ENCODE measurements at places on chromosomes 2 and 18.

DNA sequence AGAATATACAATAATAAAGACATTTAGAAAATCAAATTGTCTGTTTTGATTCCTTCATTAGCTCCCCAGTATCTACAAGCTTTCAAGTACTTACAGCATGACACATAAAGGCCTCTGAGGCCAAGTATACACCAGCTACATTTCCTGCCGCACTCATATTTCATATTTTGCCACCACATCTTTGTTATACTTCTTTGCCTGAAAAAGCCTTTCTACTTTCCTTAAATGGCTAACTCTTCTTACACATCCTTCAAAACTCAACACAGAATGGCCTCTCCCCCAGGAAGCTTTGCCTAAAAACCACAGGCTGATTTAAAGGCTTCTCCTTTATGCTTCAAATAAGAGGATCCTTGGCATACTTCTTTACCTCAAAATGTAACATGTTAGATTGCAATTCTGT lies 4.5 kb downstream of the STK17B start:
- DNase-seq, result no peak

GRCh38 chr18:26993568-26993967 lies 128.1 kb upstream of the AQP4 start:
- DNase-seq, result no peak

DNA sequence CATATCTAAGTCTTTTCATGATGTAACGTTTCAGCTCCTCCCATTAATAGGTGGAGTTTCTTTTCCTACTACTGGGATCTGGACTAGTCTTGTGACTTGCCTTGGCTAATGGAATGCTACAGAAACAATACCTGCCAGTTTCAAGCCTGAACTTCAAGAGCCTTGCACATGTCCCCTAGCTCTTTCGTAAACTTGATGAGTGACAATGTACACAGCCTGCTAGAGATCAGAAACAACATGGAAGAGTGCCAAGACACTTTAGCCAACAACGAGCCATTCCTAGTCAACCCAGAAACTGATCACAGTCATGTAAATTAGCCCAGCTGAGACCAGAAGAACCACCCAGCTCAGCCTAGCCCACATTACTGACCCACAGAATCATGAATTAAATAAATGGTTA lies 24.8 kb upstream of the STK39 start:
- no peak for DNase-seq

DNA sequence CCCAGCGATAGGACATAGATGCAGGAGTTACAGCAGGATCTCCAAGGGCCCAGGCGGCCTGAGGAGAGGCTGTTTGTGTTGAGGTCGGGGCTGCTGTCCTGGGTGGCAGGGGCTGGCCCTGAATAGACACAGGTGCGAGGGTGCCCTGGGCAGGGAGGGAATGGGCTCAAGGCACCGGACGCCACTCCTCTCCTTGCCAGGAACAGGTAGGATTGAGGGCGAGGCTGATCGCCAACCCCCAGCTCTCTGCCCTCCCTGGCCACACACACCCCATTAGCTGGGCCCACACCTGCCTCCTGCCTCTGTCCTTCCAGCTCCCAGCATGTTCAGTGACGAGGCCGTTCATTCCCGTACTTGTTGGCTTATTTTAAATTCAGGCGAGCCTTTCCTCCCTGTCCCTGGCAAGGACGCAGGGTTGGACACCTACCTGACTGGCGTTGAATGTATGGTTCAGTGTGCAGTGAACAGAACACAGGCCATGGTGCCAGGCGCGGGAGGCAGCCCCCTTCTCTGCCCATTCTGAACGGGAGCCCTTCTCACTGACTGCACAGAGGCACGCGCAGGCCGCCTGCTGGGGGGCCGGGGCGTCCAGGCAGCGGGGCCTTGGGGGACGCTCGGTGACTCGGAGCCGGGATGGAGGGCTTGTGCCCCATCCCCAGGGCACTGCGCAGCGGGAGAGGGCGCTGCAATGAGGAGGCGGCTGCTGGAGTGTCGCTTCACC lies 41.3 kb upstream of the SNED1 start:
- DNase-seq, result no peak

- DNase-seq, result no peak
Observed at GRCh38 chr18:3132700-3133099, 87.1 kb downstream of the MYOM1 start.

GRCh38 chr2:138190999-138191398 lies 226.7 kb downstream of the HNMT start:
- DNase-seq, result no peak

DNA sequence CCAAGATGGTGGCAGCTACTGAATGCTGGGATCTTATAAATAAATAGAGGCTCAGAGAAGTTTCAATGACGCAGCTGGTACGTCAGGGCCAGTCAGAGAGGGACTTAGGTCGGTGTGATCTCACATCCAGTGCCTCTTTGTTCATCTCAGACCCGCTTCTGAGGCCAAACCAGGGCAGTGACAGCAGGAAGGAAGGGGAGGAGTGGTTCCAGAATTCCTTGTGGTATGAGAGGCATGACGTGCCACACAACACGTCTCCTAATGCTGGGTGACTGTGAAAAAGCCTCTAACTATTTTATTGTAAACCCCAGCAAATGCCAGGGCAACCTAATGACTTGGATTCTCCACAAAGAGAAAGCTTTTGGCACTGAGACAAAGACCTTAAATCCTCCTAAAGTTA lies 423.3 kb downstream of the LPIN1 start:
- no peak for DNase-seq

DNA sequence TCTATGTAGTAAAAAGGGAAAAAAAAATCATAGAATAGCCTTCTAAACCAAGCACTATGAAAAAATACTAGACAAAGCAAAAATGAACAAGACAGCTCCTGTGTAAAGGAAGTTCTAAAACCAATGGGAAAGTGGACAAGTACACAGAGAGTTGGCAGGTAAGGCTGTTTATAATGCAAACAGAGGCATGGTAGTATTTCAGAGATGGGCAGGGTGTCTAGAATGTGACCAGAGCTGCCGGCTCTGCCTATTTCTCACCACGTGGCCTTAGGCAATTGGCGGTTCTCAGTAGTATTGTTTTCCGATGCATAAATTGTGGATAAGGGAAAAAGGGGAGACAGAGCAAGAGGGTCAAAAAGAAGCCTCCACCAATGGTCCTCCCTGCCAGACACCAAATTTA lies 173.6 kb downstream of the ANKRD30B start:
- no peak for DNase-seq

GRCh38 chr2:108587621-108588020 lies 53.4 kb downstream of the LIMS1 start:
- no peak for DNase-seq

DNA sequence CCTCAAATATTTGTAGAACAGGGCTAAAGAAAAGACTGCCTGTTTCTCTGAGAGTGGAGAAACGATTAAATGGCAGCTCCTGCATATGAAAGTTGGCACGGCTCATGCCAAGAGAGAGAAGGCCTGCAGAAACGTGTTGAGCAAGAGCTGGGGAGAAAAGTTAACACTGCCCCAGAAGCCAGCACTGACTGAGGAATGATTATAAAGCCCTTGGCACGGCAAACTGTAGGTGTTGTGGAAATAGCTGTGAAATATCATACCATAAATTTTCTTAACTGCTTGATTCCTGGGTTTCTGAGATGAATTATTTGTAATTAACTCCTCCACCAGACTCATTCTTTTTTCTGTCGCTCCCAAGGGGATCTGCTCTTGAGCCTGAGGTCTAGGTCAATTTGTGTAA lies 4.3 kb downstream of the FRZB start:
- no peak for DNase-seq

DNA sequence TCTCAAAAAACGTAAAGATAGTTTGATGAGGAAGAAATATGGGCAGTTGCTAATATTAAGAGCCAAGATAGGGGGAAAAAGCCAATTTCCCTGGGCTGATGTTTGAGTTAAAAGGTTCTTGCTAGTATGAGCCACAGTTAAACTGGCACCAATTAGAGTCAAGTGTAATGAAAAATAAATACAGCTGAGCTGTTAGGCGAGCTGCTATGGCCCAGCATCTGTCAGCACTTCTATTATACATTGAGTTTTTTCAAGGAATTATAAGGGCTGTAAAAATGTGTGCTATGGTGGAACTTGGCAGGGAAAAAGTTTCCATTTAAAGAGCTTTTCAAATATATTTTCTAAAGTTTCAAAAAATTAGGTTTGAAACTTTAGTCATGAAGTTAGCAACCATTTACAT lies 279.6 kb downstream of the CYRIA start:
- no peak for DNase-seq

DNA sequence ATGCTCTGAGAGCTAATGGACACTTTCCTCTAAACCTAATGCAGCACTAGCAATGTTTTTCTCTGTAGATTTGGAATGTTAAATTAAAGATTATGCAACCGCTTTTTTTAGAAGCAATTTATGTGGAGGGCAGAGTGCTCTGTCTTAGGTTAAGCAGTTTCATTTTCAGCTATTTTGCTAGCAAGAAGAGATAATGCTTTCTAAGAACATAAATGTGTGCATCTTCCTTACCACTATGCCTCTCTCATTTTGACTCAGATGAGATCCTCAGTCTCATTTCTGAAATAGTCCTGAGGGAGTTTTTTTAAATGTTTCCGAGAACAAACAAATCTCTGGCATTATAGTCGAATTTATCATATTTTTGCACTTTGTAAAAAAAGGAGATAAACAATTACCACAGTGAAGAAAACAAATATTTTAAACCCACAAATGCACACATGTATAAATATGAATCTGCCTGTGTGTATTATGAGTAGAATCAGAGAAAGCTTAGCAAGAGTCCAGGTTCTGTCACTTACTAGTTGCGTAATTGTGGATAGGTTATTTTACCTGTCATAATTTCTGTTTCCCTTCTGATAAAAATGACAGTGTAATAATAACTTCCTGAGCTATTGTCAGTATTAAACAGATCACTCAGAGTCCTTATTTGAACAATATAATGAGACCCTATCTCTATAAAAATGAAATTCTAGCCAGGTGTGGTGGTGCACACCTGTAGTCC lies 207.7 kb upstream of the CRIM1 start:
- no peak for DNase-seq

DNA sequence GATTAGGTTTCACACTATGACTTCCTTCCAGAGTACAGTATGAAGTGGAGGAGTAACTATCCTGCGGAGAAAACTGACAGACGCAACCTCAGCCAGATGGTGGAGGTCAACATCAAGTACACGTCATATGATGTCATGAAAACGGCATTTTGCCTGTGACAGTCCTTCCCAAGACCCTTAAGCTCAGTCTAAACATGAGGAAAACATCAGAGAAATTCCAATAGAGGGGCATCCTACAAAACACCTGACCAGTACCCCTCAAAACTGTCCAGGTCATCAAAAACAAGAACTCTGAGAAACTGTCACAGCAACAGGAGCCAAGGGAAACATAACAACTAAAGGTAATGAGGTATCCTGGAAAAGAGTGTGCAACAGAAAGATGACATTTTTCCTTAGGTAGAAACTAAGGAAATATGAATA lies 1.7 kb downstream of the RNU4ATAC start:
- DNase-seq, result no peak

- no peak for DNase-seq
Observed at GRCh38 chr2:168524005-168524404, 67.9 kb downstream of the CERS6 start.

- no peak for DNase-seq
Observed at GRCh38 chr2:67471681-67472080, 74.5 kb downstream of the ETAA1 start.

DNA sequence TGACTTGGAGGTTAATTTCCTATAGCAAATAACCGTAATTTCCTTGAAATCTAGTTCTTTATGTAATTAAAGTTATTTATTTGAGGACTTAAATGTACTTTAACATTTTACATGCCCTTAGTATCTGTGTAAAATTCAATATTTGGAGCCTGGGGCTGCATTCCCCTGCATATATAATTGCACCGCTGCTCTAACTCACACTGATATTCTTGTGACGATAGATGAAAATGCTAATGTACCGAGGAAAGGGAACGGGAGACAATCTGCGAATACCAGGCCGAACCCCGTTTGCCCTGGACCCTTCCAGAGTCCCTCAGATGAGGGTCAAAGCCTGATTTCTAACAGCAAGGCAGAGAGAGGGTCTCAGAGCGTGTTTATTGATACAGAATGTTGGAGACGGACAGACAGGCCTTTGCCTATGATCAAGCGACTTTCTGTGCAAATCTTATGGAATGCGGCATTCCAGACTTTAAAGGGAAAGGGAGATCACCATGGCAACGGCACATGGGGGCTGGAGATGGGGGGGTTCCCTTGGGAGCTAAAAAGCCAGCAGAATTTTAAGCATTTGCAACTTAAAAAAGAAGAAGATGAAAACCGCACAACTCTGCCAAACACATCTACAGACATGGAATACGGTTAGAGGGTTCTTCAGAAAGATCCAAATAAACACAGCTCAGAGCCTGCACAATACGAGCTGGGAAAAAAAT lies 57.6 kb upstream of the TWIST2 start:
- no peak for DNase-seq

GRCh38 chr18:60232541-60232940 lies 140.0 kb downstream of the MC4R start:
- no peak for DNase-seq

DNA sequence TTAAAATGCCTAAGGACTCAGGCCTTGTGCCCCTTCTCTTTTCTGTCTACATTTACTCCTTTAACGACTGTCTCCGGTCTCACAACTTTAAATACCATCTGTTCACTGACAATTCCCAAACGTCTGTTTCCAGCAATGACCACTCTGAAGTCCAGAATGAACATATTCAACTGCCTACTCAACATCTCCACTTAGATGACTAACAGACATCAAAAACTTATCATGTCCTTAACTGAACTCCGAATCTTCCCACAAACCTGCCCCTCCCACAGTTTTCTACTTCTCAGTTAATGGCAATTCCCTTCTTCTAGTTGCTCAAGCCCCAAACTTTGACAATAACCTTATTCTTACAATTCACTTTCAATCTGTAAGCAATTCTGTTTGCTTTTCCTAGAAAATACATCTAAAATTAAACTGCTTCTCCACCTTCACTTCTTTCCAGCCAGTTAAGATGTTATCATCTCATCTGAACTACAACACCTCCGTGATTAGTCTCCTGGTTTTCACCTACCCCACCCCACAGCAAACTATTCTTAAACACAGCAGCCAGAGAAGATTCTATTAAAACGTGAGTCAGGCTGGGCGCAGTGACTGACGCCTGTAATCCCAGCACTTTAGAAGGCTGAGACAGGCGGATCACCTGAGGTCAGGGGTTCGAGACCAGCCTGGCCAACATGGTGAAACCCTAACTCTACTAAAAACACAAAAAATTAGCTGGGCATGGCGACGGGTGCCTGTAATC lies 2.8 kb downstream of the C1D start:
- no peak for DNase-seq

GRCh38 chr2:209564816-209565215 lies 141.0 kb downstream of the MAP2 start:
- DNase-seq, result no peak

- no peak for DNase-seq
Observed at GRCh38 chr2:224343226-224343625, 58.7 kb downstream of the FAM124B start.

DNA sequence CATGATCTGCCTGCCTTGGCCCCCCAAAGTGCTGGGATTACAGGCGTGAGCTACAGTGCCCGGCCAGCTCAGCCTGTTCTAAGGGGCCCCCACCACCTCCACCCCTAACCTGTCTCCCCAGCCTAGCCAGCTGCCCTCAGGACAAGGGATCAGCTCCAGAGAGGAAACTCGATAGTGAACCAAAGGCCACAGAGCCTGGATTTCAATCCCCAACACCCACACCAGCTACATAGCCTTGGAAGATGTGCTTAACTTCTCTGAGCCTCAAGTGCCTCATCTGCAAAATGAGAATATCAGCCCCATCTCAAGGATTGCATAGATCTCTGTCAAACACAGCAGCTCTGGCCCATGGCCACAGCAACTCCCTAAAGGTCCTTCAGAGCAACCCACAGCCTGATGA lies 32.0 kb downstream of the BIN1 start:
- no peak for DNase-seq

- DNase-seq, result no peak
Observed at GRCh38 chr2:154280543-154280942, 408.8 kb downstream of the GALNT13 start.

Data from HAP-1 (cell line).